ENCODE measurements at places on chromosomes 5 and 9.

DNA sequence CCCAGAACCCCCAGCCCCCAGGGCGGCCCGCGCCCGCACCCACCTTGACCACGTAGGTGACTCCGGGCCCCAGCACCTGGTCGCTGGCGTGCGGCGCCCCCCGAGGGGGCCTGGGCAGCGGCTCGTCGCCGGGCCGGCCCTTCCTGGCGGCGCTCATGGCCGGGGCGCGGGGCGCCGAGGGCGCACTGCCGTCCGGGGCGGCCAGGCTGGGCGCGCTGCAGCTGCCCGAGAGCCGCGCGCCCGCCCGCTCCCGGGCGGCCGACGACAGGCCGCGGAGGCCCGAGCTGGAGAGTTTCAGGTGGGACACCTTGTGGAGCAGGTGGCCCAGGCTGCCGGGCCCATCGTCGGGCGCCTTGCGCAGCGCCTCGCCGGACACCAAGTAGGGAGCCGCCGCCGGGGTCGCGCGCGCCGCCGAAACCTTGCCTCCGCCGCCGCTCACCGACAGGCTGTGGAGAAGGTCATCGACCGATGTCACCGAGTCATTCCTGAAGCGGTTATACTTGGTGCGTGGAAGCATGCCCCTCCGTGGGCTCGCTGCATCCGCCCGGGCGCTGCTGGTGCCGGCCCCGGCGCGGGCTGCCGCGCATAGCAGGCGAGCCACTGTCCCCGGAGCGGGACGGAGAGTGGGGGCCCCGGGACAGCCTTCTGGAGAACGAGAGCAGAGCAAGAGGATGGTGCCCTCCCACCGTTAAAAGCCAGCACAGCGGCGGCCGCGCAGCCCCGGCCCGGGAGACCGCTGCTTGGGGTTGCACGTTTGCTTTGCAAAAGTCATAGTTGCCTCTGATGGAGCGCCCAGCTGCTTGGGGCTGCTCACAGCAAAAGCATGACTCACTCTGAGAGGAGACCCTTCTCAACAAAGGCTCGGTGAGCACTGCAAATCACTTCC, at the start of gene SHC3:
SHC3 (minus strand) TSS at position 875 of the 886 bp plus-strand sequence; CDS start at position 517, 358 bp downstream.
- H3K4me3 ChIP-seq = peak within 1 kb of the TSS; percentile 32
- no peaks in the 10 kb centered on the region for H3K36me3 ChIP-seq
- peaks cover 19% of the 10 kb centered on the region for H3K27me3 ChIP-seq

GRCh38 chr5:55850839-55851674, at the start of gene IL31RA:
Gene IL31RA, plus strand, starts transcription at chr5:55851357. Its CDS starts 214 bp downstream, at chr5:55851571.
- no peak within 1 kb of the TSS for H3K4me3 ChIP-seq
- H3K27ac ChIP-seq = no peak within 1 kb of the TSS
- H3K36me3 ChIP-seq = no peaks in the 10 kb centered on the region
- H3K27me3 ChIP-seq = peaks cover 5% of the 10 kb centered on the region
- DNase-seq = no peak

GRCh38 chr9:79945016-79945415, 373.3 kb downstream of the TLE4 start:
- no peaks in the 10 kb centered on the region for H3K4me1 ChIP-seq
- no peak for DNase-seq
- no peaks in the 10 kb centered on the region for H3K36me3 ChIP-seq
- no peak overlapping the region for H3K4me3 ChIP-seq
- no peak overlapping the region for H3K27ac ChIP-seq

DNA sequence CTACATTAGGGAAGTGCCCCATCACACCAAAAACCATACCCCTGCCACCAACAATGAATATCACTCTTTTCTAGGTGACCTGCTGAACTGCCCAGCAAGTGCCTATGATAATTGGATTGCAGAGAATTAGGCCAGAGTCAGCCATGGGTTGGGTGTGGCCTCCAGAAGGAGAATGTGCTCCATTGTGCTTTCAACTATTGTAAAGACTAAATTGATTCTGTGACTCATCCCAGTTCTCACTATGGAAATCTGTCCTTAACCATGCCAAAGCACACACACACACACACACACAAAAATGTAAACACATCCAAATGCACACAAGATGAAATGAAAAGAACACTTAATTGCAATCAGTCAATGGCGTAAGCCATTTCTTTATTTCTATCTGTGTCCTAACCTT, 25.7 kb downstream of the DRD1 start:
- no peak overlapping the region for H3K4me3 ChIP-seq
- H3K36me3 ChIP-seq = no peaks in the 10 kb centered on the region
- no peaks in the 10 kb centered on the region for H3K27me3 ChIP-seq
- H3K27ac ChIP-seq = no peak overlapping the region
- no peaks in the 10 kb centered on the region for H3K4me1 ChIP-seq

DNA sequence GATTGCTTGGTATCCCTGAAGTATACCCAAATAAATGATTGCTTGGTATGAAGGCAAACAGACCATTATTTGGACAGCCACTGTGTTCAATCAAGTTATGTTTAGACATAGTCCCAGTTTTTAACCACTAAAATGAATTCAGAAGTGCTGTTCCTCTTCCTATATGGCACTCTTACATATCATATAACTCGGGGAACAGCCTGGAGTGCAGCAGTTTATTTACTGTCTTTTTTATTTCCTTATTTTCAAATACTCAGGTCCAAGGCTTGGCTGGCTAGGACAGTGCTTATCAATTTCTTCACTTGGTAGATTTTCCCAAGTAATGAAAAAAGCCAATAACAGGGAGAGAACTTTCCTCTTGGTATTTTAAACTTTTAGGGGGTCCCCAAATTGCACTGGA, 58.6 kb upstream of the CCDC112 start:
- no peaks in the 10 kb centered on the region for H3K4me1 ChIP-seq
- H3K36me3 ChIP-seq = no peaks in the 10 kb centered on the region
- no peak for DNase-seq
- H3K27ac ChIP-seq = no peak overlapping the region

DNA sequence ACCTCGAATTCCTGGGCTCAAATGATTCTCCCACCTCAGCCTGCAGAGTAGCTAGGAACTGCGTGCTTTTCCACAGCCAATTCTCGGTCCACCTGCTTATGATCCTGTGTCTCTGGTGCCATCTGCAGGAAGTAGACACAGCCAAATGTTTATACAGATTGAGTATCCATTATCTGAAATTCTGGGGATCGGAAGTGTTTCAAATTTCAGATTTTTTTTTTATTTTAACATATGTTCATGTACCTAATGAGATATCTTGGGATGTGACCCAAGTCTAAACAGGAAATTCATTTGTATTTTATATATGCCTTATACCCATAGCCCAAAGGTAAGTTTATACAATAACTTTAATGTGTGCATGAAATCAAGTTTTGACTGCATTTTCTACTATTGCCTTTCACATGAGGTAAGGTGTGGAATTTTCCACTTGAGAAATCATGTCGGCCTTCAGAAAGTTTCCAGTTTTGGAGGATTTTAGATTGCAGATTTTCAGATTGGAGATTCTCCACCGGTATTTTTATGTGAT, 89.5 kb downstream of the ESM1 start:
- no peak overlapping the region for H3K4me3 ChIP-seq
- H3K36me3 ChIP-seq = no peaks in the 10 kb centered on the region
- no peaks in the 10 kb centered on the region for H3K27me3 ChIP-seq
- no peak overlapping the region for H3K27ac ChIP-seq
- no peak for DNase-seq

- H3K27ac ChIP-seq = no peak overlapping the region
- DNase-seq = no peak
- H3K27me3 ChIP-seq = no peaks in the 10 kb centered on the region
- no peak overlapping the region for H3K4me3 ChIP-seq
Observed at GRCh38 chr9:125103021-125103420, 40.3 kb downstream of the SCAI start.

- no peak for DNase-seq
- no peak overlapping the region for H3K27ac ChIP-seq
Observed at GRCh38 chr9:97188545-97188944, 118.9 kb upstream of the CCDC180 start.
